ENCODE measurements at places on chromosomes 6 and 20.

- DNase-seq, result no peak
These were observed 235.9 kb downstream of the CDH4 start for GRCh38 chr20:61487997-61488371.

- DNase-seq, result no peak
These were observed 216.2 kb downstream of the TRDN start for GRCh38 chr6:123420512-123420911.

DNA sequence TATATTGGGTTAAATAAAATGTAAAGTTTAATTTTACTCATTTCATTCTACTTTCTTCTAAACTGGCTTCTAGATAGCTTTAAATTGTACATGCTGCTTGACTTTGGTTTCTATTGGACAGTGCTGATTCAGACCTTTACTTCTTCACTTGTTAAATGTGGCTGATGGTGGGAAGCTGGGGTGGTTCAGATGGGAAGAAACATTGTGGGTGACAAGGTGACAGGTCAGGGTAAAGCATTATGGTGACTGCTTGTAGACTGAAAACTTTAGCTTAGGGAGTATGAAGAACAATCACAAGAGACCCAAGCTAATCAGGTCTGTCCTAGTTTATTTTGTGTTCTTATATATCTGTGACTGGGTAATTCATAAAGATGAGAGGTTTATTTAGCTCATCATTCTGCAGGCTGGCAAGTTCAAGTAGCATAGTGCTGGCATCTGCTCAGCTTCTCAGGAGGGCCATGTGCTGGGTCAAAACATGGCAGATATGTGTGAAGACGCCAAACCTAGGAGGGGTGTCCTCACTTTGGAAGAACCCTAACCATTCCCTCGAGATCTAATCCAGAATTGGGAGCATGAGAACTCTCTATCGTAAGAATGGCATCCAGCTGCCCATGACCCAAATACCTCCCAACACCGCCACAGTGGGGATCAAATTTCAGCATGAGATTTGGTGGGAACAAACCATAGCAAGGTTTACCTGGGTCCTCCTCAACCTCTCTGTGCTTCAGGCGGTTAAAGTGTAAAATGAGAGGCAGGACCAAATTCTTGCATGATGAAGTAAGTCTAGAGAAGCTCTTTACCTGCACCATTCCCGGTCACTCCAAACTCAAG, 102.8 kb downstream of the FYN start:
- no peak for DNase-seq

- DNase-seq, result no peak
These were observed 445 bp downstream of the RAB32 start for GRCh38 chr6:146543940-146544615.

DNA sequence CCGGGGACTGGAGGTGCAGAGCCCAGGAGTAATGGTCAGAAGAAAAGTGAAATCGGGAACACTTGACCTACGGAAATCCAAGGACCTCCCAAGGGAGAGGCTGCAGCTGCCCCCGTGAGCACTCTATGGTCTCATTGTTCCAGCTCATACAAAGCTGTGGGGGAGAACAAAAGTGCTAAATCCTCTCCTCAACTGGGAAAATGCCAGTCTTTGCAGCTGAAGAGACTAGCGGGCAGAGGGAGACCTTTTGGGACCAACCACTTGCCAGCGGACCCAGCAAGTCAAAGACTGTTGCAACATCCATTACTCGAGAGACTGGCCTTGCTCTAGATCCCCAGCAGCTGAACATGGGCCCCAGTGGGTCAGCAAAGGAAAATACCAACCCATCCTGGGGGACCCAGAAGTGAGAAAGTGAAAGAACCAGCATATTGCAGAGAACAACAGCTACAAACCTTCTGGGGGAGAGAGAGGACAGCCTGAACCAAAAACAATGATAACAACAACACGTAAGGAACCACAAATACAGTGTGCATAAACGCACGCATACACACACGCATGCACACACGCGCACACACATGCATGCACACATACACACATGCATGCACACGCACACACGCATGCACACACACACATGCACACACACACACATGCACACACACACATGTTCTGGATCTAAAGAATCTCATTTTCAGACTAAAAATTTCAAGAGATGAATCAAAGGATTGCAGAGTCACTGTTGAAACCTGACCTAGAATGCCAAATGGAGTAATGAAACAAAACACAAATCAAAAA, 24.7 kb upstream of the ELMO2 start:
- no peak for DNase-seq

DNA sequence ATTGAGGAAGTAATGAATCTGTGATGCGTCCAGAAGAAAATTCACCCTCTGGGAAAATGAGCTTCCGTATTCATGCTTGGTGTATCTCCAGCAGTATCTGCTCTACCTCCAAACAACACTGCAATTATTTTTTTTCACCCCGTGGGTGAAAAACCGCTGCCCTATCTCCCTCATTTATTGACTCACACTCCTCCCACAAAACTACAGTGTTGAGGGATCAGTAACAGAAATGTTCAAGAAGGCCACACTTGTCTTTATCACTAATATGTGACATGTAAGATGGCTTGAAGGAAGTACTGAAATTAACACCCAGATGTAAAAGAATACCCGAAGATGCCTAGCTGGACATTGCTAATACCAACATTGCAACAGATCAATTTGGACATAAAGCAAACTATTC, 4.9 kb upstream of the TBX18 start:
- peak; percentile 43 for DNase-seq

GRCh38 chr6:26195376-26195923, 108.2 kb downstream of the HFE start:
- peak; percentile 48 for DNase-seq

GRCh38 chr20:31594558-31595379, 10.3 kb upstream of the ID1 start:
- peak; percentile 46 for DNase-seq

DNA sequence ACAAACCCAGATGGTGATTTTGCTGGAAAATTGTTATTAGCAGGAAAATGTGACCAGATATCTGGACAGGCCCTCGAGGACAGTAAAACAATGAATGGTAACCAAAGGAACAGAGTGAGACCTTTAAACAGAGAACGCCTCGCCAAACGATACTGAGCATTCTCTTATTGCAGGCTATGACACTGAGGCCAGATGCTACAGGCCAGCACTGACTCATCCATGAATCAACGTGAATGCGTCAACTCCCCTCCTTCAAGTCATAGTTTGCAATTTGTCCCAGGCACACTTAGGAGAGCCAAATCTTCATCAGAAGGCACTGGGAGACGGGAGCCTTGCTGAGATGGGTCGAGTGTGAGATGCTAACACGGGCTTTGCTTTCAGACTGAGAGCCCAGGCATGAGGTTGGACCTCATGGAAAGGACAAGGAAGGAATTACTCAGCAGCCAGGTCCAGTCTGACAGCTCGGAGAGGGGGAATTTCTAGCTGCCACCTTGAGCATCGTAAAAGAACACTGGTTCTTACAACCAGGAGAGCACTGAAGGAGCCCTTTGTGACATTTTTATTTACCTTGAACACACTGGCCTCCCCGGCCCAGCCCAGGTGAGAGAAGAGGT, 60.7 kb downstream of the BMP7 start:
- no peak for DNase-seq

GRCh38 chr6:31498748-31499147, 803 bp downstream of the MICB start:
- DNase-seq, result peak; percentile 4

DNA sequence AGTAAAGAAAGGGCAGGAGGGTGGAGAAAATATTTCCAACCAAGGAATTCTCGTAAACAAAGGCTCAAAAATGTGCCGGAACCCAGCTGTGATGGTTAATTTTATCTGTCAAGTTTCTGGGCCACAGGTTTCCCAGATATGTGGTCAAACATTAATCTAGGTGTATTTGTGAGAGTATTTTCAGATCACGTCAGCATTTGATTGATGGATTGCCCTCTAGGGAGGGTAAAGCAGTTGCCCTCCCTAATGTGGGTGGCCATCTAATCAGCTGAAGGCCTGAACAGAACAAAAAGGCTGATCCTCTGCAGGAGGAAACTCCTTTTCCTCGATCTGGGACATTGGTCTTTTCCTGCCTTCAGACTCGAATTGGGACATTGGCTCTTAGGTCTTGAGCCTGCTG, 298.7 kb upstream of the TCF21 start:
- DNase-seq, result no peak

DNA sequence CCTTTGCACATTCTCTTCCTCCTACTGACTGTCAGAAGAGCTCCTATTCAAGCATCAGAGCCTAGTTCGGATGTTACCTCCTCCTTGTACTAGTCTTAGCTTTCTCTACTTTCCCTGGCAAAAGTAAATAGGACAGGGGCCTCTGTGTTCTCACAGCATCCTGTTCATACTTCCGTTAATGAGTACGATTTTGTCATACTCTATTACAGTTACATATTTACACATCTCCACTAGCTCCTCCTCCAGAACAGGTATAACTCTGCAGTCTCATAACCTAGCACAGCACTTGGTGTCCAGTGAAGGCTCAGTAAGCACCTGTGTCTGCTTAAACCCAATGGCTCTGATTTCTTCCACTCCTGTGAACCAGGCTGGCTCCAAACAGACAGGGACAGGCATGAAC, 7.0 kb downstream of the ELMO2 start:
- DNase-seq, result no peak

GRCh38 chr6:147401779-147402178, 106.7 kb upstream of the SAMD5 start:
- no peak for DNase-seq

Data from NCI-H1417 (cell line).